ENCODE measurements at places on chromosomes 2 and 18.

GRCh38 chr18:21064347-21064746 is 47.3 kb downstream of the ROCK1 start:
- DNase-seq: no peak
- H3K4me3 ChIP-seq: no peak overlapping the region
- H3K36me3 ChIP-seq: peaks cover 8% of the 10 kb centered on the region
- H3K27me3 ChIP-seq: no peaks in the 10 kb centered on the region

- DNase-seq: no peak
- H3K36me3 ChIP-seq: peaks cover 21% of the 10 kb centered on the region
- H3K4me3 ChIP-seq: no peak overlapping the region
- no peak overlapping the region for H3K27ac ChIP-seq
- H3K27me3 ChIP-seq: peaks cover 15% of the 10 kb centered on the region
These were observed 9.1 kb downstream of the THNSL2 start for GRCh38 chr2:88179228-88179679.

DNA sequence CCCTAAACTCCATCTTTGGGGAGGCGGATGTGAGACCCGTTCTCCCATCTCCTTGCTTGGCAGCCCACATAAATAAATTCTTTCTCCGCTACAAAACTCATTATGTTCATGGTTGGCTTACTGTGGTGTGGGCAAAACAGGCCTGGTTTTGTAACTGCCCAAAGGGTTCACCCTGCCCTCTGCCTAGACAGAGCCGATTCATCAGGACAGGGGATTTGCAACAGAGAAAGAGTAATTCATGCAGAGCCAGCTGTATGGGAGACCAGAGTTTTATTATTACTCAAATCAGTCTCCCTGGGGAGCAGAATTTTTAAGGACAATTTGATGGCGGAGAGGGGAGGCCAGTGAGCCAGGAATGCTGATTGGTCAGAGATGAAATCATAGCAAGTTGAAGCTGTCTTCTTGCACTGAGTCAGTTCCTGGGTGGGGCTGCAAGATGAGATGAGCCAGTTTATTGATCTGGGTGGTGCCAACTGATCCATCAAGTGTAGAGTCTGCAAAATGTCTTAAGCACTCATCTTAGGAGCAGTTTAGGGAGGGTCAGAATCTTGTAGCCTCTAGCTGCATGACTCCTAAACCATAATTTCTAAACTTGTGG is 8.4 kb upstream of the RNF125 start:
- peaks cover 8% of the 10 kb centered on the region for H3K4me1 ChIP-seq
- no peaks in the 10 kb centered on the region for H3K27me3 ChIP-seq
- H3K36me3 ChIP-seq: no peaks in the 10 kb centered on the region
- no peak overlapping the region for H3K4me3 ChIP-seq

DNA sequence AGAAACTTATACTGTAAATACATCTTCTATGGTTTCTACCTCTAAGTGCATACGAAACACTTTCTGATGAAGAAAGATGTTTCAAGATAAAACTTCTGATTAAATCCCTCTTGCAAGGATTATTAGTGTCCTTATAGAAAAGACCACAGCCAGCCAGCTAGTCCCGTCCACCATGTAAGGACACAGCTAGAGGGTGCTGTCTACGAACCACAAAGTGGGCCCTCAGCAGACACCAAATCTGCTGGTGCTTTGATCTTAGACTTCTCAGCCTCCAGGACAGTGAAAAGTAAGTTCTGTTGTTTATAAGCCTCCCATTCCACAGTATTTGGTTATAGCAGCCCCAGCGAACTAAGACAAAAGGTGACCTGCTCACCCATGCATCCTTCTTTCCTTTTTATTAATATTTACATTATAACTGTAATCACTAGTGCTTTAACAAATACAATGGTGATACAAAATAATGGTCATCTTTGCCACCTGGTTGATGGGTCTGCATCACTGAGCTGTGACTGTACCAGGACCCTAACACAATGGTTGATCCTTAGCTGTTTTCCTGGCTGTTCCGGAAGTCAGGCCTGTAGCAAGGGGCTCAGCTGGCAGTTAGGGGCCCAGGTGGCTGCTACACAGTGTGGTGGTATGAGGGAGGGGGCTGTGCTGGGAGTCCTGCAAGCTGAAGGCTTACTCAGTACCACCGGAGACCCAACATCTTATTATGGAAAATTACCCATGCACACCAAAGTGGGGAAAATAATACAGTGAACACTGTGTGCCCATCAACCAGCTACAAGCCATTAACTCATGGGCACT is 108.5 kb upstream of the SMAD7 start:
- no peaks in the 10 kb centered on the region for H3K27me3 ChIP-seq
- DNase-seq: no peak
- no peak overlapping the region for H3K27ac ChIP-seq
- H3K4me1 ChIP-seq: peaks cover 19% of the 10 kb centered on the region

DNA sequence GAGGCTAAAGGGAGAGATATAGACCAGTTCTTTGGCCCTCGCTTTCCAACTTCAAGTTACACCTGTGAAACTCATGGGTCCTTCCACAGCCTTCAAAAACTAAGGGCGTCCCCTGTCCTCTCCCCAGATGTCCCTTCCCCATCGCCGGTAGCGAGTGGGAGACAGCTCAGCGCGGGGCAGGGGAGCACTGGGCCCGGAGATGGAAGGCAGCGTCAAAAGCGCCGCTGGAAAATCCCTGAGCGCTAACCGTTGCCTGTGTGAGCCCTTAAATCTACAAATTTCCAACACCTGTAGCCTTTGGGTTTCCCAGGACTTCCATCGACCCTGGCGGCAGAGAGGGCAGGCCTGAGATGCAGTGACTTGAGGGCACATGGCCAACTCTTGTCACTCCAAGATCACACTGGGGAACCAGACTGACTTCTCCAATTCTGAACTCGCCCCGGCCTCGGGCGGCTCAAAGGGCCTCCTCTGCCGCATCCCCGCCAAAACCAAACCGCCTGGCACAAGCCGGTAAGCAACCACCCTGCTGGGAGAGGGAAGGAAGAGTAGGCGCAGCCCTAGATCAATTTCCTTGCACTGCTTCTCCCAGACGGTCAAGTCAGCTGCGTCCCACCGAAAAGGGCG is 879 bp upstream of the EPAS1 start:
- peaks cover 25% of the 10 kb centered on the region for H3K4me1 ChIP-seq
- H3K4me3 ChIP-seq: peak overlapping the region; percentile 91
- DNase-seq: no peak
- H3K36me3 ChIP-seq: peaks cover 7% of the 10 kb centered on the region
- peak overlapping the region; percentile 19 for H3K27ac ChIP-seq
- H3K27me3 ChIP-seq: peaks cover 39% of the 10 kb centered on the region

DNA sequence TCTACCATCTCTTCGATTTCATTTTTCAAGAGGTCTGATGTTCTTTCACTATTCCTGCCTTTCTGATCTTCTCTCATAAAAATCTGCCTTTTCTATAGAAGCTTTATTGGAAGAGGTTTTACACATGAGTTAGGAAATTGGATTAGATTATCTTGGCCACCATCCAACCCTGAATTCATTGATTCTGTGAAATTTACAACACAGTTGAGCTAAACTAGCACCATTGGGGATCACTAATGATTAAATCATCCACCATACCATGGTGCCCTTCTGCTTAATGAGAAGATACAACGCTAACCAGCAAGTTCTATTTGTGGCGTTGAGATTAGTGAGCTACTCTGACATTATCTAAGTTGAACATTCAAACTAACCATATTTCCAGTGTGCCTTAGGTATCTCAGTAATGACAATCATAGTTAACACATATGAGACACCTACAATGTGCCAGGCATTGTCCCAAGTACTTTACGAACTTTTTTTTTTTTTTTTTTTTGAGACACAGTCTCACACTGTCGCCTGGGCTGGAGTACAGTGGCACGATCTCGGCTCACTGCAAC is 17.3 kb upstream of the LBH start:
- DNase-seq: no peak
- H3K4me1 ChIP-seq: peaks cover 15% of the 10 kb centered on the region
- H3K36me3 ChIP-seq: no peaks in the 10 kb centered on the region
- no peak overlapping the region for H3K27ac ChIP-seq

GRCh38 chr2:203603456-203604389 is 68.6 kb upstream of the RAPH1 start:
- H3K4me3 ChIP-seq: no peak overlapping the region
- no peaks in the 10 kb centered on the region for H3K27me3 ChIP-seq
- peaks cover 2% of the 10 kb centered on the region for H3K36me3 ChIP-seq

DNA sequence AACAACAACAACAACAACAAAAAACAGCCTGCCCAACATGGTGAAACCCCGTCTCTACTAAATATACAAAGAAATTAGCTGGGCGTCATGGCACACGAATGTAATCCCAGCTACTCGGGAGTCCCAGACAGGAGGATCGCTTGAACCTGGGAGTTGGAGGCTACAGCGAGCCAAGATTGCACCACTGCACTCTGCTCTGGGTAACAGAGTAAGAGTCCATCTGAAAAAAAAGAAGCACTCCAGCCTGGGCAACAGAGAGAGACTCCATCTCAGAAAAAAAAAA is 344.1 kb upstream of the PLGLB2 start:
- no peak overlapping the region for H3K27ac ChIP-seq
- peaks cover 3% of the 10 kb centered on the region for H3K36me3 ChIP-seq
- H3K4me1 ChIP-seq: no peaks in the 10 kb centered on the region
- H3K27me3 ChIP-seq: no peaks in the 10 kb centered on the region
- H3K4me3 ChIP-seq: no peak overlapping the region

DNA sequence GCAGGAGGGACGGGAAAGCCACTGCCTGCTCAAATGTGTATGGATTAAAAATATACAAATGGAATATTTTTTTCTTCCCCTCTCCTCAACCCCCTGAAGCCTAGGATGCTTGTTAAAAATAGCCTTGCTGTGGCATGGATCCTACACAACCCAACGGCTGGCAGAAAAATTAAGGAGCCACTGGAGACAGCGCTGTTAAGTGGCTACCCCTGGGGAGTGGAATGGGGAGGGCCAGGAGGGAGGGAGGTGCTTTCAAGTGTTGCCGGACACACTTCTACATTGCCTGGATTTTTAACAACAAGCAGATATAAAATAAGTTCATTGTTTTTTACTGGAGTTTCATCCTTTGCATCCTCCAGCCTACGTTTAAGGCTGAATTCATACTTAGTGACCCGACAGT is 66.6 kb downstream of the ZBTB7C start:
- no peaks in the 10 kb centered on the region for H3K36me3 ChIP-seq
- H3K4me3 ChIP-seq: no peak overlapping the region
- H3K27me3 ChIP-seq: peaks cover 13% of the 10 kb centered on the region
- no peak overlapping the region for H3K27ac ChIP-seq
- no peaks in the 10 kb centered on the region for H3K4me1 ChIP-seq
